ENCODE measurements at places on chromosomes 7 and 10.

DNA sequence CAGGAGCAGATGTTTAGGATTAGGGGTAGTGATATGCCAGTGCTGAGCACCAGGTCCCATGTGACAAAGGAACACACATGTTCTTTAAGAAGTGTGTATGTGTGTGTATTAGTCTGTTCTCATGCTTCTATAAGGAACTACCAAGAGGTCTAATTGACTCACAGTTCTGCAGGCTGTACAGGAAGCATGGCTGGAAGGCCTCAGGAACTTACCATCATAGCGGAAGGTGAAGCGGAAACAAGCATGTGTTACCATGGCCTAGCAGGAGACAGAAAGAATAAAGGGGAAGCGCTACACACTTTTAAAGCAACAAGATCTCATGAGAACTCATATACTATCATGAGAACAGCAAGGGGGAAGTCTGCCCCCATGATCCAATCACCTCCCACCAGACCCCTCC, 22.8 kb upstream of the PDZD8 start:
- DNase-seq: no peak

- DNase-seq: no peak
Measured at GRCh38 chr7:139734395-139734794, 43.4 kb downstream of the HIPK2 start.

- DNase-seq: no peak
Measured at GRCh38 chr10:117078168-117078837, 59.8 kb downstream of the VAX1 start.

DNA sequence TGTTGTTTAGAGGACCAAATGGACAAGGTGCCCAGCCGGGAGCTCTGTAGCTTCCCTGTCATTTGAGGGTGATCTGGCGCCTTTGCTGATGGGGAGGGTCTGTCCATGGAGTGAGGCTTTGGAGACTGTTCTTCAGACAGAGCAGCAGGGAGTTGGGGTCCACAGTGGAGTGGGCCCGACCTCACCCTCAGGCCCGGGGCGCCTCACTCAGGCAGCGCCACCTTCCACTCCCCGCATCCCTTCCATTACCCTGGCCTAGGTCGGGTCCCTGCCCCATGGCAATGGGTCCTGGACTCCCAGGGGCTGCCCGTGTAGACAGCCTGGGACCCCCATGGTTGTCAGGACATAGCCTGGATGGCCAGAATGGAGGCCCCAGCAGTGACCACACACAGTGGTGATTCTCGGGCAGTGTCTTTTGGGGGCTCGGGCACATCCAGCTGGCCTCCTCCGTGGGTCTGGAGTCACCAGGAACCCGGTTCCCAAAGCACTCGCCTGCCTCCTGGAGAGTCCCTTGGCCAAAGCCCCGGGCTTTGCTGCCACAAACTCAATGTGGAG, 38.5 kb downstream of the TCERG1L start:
- no peak for DNase-seq

- DNase-seq: no peak
Measured at GRCh38 chr7:155580367-155580766, 34.0 kb upstream of the CNPY1 start.

DNA sequence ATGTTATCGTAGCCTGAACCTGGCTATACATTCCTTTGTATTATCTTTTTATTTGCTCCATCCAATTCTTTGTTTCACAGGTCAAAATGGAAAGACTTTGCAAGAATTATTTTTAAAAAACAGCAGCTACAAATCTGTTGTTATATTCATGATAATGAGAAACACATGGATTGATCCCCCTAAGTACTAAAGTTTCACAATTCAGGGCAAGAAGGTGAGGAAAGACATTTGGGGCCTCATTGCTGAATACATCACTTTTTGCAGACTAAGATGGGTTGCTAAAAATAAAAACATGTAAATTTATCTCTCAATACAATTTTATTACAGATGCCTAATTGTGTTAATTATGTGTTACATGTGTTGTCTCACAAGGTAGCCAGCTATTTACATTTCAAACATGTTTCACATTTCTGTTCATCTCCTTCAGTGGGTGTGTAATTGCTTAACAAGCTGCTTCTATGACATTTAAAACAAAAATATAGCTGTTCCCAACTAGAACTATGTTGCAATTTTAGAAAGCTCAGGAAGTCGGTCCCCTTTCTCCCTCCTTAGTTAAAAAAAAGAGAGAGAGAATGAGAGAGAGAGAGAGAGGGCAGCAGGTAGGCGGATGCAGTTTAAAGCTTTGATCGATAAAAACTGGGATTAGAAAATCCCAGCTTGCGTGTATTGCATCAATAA, 606.3 kb upstream of the FZD8 start:
- DNase-seq: no peak

- no peak for DNase-seq
Measured at GRCh38 chr10:61812052-61812721, 89.3 kb upstream of the ARID5B start.

GRCh38 chr10:93459466-93459865, 22.7 kb downstream of the MYOF start:
- no peak for DNase-seq

- DNase-seq: no peak
Measured at GRCh38 chr10:14060320-14061070, 270.2 kb downstream of the FRMD4A start.

DNA sequence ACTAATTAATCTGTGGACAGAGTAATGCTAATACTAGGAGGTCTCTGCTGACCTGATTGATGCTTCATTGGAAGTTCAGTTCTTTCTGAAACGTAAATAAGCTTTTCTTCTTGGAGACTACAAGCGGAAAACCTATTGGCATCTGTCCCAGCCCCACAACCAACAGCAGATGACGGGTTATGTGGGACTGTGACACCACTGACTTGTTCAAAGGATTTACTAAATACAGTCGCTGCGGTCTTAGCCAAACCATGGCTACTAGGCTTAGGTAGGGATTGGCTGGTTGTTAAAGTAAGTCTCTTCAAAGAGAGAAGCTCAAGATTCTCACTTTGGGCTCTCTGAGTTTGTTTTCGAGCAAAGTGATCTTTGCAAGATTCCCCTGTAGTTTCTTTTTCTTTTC, 68.3 kb downstream of the HYCC1 start:
- peak; percentile 2 for DNase-seq

- DNase-seq: peak; percentile 45
Measured at GRCh38 chr7:107933386-107934013, 42.5 kb downstream of the DLD start.

- no peak for DNase-seq
Measured at GRCh38 chr10:90707657-90708056, 150.2 kb downstream of the HTR7 start.

DNA sequence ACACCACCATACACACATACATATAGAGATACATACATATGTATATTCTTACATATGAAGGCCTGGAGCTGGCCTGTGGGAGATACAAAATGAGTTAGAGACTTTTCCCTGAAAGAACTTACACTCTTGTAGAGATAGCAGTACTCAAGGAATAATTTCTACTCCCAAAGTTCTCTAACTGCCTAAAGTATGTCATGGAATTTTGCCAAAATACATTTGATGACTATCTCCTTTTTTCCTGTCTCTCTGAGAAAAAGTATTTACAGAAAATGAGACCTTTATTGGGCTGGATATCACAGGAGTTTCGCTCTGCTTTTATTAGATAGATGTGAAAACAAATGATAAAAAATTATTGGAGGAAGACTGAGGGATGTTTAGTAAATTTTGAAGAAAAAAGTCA, 220.1 kb downstream of the POU6F2 start:
- DNase-seq: no peak

DNA sequence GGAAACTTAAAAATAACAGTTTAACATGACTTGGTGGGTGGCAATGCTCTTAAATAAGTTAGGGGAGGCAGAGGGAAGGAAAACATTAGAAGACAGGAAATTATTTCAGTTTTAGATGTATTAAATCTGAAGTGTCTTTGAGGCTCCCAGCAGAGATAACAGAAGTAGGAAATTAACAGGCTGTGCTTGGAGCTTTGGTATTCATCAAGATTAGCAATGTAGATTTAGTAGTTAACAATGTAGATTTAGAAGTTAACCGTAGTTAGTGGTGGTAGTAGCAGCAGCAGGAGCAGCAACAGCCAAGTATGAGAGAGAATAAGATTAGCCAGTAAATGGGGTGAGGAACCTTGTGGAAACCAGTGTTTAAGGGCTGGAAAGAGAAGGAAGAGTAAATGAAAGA, 48.7 kb upstream of the UBN2 start:
- no peak for DNase-seq

DNA sequence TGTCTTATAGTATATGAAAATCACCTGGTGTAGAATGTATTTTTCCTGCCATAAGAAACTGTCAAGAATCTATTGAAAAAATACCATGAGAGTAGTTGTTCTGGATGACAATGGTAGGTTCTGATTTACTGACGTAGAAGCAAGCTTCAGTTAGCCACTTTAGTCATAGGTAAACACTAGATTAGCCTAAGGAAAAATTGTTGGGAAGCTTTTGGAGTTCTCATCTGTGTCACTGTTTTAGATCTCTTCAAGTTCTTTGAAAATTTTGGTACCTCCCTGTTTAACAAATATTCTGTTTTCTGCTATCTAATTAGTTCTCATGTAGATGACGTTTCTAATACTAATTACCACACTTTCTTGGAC, 131.8 kb downstream of the ADK start:
- no peak for DNase-seq

DNA sequence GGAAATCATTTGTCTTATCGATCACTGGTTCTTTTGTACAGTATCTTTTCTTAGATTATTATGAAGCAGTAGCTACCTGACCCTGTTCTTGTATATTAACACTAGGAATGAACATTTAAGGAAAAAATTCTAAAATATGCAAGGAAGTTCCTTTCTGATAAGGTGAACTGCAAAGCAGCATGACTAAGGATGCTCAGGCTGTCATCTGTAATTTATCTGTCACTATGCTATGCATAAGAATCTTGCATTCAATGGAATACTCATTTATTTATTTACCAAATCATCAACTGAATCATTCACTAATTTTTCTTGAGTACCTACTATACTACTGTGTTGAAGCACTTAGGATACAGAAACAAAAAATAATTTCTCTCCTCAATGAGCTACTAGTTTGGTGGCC, 5.8 kb downstream of the GSDME start:
- no peak for DNase-seq

GRCh38 chr7:122013065-122013464, 131.0 kb downstream of the AASS start:
- DNase-seq: no peak

- DNase-seq: peak; percentile 78
Measured at GRCh38 chr7:151992375-151992774, 33.1 kb upstream of the GALNT11 start.

GRCh38 chr7:1054438-1054837, 10.1 kb downstream of the GPR146 start:
- DNase-seq: peak; percentile 52

GRCh38 chr7:139763330-139763729, 14.5 kb downstream of the HIPK2 start:
- DNase-seq: no peak

GRCh38 chr7:139990571-139991268, 72.0 kb downstream of the PARP12 start:
- no peak for DNase-seq

- DNase-seq: no peak
Measured at GRCh38 chr7:99293167-99293566, 20.5 kb downstream of the MYH16 start.

- DNase-seq: no peak
Measured at GRCh38 chr10:83880252-83880791, 259.0 kb upstream of the GHITM start.

DNA sequence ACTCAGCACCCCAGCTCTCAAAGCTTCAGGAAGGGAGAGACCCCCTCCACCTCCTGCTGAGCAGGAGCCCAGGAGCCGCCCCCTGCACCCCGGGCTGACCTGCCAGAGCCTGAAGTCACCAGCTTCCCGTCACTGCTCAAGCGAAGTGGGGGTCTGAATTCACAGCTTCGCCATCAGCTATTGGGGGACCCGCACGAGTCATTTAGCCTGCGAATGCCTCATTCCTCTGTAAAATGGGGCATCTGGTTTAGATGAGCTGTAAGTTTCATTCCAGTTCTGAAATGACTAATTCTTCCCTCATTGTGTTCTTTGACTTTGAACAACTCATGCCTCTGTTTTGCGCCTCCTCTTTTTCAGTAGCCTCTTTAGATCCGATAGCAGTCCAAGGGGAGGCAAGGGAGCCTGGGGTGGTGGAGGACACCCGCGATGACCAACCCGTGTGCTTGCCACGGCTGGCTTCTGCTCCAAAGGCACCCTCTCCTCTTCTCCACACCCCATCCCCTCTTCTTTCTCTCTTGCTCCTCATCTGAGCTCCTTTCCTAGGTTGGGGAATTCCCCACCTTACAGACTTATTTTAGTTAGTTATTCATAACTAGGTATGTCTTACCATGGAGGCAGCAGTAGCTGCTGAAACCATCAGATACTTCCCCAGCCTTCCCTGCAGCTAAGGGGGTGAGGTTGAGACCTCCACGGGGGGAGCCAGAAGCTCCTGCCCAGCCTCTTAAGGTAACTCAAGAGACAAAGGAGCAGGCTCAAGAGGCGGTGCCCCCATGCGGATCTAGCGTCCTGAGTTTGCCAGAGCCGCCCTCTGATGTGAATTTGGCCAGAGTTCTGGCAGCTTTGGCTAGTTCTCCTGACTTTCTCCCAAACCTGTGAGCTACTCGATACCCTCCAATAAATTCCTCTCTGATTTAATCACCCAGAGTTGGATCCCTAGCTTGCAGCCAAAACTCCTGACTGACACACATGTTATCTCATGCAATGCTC, 47.7 kb downstream of the RBM17 start:
- no peak for DNase-seq

DNA sequence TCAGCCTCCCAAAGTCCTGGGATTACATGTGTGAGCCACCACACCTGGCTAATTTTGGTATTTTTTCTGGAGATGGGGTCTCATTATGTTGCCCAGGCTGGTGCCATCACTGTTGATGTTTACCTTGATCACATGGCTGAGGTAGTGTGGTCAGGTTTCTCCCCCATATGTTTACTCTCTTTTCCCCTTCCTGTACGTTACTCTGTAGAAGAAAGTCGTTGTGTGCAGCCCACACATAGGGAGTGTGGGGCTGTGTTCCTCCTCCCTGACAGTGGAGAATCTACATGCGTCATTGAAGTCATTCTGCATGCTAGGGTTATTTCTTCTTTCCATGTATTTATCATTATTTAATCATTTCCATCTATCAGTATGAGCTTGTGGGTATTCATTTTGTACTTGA, 16.3 kb upstream of the ORAI2 start:
- no peak for DNase-seq

DNA sequence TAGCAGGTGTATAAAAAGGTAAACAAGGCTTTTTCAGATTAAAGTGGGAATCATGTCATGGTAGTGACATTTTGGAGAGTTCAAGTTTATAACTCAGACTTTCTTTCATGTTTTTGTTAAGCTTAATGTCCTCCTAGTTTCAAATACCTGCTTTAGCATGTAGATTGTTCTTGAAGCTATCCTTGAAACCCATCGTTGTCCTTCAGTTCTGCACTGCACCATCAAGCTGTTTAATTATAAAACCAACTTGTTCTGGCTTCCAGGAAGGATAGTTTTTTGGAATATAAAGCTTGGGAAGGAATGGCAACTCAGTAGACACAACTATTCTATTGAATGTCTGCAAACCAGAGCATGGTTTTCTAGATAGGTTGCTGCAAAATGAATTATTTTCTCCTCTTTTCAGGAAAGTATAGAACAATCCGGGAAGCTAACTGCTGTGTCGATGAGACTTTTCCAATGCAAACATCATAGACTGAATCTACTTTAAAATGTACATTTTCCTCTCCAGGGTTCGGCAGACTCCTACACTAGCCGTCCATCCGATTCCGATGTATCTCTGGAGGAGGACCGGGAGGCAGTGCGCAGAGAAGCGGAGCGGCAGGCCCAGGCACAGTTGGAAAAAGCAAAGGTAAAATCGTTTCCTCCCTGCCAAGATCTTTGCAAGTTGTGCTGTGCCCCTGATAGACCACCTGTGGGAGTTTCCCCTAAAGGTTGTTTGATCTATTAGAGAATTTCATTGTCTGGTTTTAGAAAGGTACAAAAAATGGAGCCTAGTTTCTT, 249.8 kb downstream of the NSUN6 start:
- no peak for DNase-seq

All from neural progenitor cell (in vitro differentiated cells).